ENCODE measurements at places on chromosomes 16 and 17.
A peak's percentile ranks its signal among the peaks of the same experiment; 100 is the strongest.

DNA sequence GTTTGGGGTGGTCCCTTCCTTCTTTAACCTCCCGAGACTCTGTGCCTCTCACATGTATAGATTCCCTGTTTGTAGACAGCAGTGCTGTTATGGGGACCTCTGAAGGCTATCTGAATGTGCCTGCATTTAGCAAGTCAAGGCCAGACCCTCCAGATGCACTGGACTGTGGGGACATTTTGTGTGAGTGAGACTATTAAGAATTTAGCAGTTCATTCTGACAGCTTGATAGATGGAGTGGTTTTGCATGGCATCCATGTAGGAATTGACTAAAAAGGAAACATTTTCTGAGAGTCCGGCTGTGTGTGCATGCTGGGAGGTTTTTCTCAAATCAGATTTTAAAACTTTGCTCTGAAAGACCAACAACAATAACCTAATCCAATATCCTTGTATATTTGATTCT lies 226.3 kb downstream of the MSI2 start:
- DNase-seq: peak; percentile 43

DNA sequence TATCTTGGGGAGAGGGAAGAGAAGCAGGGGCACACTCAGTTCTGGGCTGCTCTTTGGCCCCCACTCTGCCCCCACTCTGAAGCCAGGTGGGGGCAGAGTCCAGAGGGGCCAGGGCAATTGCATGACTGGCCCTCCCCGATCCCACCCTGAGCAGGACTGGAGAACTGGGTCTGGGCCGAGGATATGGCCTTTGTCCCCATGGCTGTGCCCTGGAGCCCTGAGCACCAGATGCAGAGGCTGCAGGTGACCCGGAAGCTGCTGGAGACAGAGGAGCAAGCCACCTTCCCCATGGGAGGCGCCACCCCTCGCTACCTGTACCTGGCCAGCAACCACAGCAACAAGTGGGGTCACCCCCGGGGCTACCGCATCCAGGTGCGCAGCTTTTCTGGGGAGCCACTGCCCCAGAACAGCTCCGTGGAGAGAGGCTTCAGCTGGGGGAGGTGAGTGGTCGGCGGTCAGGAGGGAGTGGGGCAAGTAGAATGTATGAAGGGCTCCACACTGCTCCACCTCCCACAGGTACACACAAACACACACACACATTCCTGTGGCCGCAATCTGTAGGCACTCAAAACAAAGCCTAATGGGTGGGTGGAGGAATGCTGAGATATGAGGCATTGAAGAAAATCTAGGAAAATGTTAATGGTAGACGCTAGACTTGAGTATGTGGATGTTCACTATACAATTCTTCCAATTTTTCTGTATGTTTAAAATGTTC lies 21.4 kb downstream of the AOC3 start:
- DNase-seq: peak; percentile 10

- DNase-seq: no peak
Observed at GRCh38 chr17:45700171-45701090, 83.7 kb upstream of the CRHR1 start.

DNA sequence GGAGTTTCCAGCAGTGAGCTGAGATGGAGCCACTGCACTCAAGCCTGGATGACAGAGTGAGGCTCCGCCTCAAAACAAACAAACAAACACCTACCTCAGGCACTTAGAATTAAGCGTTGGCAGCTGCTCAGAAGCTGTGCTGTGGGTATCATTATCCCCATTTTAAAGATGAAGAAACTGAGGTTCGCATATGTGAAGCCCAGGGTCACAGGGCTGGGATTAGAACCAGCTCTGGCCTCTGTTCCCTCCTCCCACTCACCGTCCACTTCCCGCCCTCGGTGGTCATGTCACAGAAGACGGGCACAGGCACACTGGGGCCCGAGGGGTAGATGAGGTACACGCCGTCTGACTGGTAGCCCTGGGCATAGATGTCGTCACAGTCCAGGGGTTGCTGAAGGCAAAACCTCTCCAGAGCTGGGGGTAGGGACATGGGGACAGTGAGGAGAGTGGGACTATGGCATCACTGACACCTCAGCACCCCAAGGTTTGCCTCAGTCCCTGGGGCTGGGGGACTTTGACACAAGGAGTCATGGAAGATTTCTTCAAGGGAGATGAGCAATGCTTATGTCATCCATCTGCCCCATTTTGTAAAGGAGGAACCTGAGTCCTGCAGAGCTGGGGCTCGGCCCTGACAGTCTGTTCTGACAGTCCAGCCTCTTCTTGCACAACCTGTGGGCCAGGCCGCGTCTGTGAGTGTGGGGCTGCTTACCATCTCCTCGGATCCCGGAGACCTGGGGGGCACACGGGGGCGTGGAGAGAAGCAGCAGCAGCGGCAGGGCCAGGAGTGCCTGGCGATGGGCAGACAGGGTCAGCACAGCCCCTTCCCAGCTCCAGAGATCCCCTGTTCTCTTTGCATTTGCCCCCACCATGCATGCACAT lies 700 bp downstream of the MFAP4 start:
- DNase-seq: peak; percentile 92

DNA sequence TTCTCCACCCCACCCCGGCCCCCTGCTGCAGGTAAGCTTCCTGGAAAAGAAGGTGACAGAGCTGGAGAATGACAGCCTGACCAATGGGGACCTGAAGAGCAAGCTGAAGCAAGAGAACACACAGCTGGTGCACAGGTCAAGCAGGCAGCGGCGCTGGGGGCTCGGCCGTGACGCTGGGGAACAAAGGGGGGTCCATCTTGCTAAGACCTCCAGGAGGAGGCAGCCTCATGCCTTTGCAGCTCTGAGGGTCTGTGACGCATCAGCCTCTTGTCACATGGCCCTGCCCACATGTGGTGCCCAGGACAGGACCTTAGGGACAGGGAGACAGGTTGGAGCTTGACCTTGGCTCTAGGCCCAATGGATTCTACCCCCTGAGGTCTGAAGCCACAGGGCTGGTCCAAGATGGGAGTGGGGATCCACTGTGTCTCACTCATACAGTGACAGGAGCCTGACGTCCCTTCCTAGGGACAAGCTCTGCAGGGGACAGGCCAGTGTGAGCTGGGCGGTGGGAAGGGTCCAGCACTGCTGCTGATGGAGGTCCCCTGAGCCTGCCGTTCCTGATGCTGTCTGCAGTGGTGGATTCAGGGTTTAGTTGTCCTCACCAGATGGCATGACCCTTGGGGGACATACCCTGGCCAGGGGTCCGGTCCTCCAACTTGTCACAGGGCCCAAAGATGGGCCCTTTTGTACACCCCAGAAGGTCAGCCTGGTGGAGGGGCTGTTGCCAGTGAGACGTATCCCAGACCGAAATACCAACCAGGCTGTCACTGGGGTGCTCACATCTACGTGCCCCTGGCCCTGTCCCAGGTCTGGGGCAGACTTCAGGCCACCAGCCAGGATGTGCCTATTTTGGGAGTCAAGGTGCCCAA lies 132.6 kb downstream of the RAB11FIP4 start:
- no peak for DNase-seq

DNA sequence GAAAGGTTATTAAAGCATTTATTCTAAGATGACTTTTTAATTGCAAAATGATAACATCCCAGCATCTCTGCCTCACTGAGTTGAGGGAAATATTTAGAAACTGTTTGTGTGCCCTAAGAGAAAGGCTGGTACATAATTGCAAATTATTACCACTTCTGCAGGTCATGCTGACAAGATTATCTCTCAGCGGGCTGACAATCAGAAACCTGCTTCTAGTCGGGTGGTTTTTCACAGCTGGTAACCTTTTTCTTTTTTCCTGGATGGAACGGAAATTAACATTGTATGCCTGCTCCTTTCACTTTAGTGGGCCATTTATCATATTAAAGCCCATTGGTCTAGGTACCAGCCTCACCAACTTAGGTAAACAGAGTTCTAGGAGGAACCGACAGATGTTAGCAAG lies 17.0 kb upstream of the NUDT7 start:
- DNase-seq: no peak

GRCh38 chr17:50816771-50817751 lies 18.3 kb upstream of the WFIKKN2 start:
- DNase-seq: no peak

DNA sequence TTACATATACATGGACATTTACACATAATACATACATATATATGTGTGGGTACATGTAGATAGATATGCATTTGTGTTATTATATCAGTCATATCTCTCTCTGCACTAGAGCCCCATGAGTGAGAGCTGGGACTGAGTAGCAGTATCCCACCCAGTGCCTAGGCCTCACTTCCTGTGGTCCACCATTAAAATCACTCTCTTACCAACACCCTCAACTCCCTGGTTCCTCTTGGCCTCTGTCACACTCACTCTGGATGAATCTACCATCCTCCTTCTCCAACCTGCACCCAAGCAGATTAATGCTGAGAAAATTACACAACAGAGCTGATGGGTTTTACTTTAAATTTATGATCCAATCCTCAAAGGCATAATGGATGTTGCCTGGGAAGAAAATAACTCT lies 4.9 kb upstream of the LYRM9 start:
- DNase-seq: no peak

- DNase-seq: no peak
Observed at GRCh38 chr17:31580316-31580705, 188.8 kb downstream of the RAB11FIP4 start.

- peak; percentile 86 for DNase-seq
Observed at GRCh38 chr16:53052519-53053501, at the start of gene CHD9NB. Gene CHD9NB, minus strand, starts transcription at chr16:53052897. Its CDS starts 8,739 bp downstream, at chr16:53044158.

GRCh38 chr17:4678448-4679026 lies 25.4 kb downstream of the PELP1 start:
- DNase-seq: peak; percentile 96

DNA sequence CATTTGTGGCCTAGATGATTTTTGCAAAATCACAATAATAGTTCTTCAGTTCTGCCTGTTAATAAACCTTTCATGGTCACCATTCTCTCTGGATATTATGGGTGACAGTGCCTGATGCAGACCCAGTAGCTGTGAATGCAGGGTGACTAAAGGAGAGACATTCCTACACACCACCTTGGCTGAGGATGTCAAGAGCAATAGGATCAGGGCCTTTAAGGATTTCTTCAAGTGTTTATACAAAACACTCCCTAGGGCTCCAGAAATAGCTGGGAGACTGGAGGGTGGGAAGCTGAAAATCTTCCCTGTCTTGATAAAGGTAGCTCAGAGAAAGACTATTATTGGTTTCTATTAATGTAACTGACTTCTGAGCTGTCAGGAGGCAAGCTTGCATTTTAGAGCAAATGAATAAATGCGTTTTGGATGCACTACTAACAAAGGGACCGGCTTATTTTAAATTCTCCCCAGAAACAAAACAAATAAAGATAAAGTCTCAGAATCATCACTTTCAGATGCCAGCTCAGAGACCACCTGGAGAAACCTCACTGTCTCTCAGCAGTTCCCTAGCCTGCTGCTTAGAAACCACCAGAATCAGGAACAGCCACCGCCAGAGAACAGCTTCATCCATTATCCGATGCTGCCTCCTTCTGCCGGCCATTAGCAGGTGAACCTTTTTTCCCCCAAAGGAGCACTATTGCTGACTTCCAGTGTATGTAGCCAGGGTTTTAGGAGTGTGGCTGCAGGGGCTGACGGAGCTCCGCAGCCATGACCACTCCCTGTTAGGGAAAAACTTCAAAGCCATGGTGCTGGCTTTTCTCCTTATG lies 171.4 kb upstream of the DYNLRB2 start:
- DNase-seq: peak; percentile 60

GRCh38 chr16:56945847-56946527 lies 14.0 kb downstream of the HERPUD1 start:
- DNase-seq: no peak

- DNase-seq: no peak
Observed at GRCh38 chr17:231966-232807, 50.7 kb upstream of the DOC2B start.

- no peak for DNase-seq
Observed at GRCh38 chr17:74008196-74008595, 195.3 kb upstream of the RPL38 start.

Data from IMR-90 (cell line).